ENCODE measurements at places on chromosomes 1 and 21.

DNA sequence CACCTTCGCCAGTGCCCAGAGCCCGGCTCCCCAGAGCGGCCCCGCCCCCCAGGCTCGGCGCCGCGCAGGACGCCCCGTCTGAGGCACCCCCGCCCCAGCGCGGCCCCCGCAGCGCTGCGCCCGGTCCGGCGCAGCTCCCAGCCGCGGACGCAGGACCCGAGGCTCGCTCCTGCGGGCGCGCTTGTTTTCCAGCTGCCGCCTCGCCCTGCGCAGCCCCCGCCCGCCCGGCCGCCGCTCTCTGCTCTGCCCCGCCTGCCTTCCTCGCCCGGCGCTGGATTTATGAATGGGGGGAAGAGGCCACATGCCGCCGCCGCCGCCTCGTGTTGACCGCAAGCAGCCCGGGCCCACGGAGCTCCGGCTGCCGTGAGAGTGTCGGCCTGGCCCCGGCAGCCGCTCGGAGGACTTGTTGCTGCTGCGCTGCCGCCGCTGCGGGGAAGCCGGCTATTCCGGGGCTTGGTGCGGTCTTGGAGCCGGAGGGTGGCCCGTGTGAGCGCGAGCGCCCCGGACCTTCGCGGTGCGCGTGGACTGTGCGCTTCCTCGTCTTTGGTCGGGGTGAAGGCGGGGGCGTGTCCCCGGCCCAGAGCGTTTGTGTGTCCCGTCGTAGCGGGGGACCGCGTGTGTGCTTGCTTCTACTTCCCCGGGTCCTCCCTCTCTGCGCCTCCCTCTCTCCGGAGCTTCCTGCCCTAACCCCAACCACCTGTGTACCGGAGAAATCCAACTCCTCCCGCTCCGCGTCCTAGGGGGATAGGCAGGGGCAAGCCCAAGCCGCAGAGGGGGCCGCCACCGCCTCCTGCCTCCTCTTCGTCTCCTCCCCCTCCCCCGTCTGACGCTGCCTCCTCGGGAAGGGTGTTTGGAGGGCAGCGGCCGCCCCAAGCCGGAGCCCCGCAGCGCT is 736 bp downstream of the KCNC4 start:
- DNase-seq, result peak; percentile 38

DNA sequence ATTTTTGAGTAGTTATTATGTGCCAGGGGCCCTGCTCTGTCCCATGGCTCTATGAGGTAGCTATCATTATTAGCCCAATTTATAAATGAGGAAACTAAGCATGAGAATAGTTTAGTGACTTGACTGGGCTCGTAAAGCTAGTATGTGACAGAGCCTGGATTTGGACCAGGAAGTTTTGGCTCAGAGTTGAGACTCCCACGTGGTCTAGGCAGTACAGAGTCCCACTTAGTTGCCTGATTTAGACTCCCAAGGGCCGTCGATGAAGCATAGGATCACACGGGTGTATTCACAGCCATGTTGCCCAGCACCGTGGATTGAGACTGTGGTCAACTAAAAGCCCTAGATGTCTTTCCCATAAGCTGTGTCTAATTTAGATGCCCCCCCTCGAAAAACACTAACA is 81.7 kb downstream of the DDX20 start:
- DNase-seq, result no peak

- DNase-seq, result no peak
Measured at GRCh38 chr1:54028306-54029251, 10.6 kb upstream of the LDLRAD1 start.

DNA sequence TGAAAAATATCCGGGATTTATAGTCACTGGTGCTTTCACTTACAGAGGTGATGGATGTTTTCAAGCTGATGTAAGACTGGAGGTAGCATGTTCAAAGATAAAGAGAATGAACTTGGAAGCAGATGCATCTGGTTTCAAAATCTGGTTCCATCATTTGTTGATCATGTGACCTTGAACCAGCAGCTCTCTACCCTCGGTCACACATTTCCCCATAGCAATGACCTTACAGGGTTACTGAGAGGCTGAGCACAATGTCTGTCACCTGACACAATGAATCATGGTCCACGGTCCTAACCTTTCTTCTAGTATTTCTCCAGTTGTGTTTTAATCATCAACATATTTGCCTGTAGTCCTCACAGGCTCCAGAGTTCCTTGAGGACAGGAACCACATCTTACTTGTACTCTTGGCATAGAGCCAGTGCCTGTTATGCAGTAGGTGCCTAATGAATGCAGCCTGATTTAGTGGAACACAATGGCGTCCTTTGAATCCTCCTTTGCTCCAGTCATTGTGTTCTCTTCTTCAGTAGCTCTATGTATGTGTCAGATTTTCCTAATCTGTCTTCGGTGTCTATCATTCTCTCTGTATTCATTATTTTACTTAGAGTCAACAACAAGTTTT is 667.3 kb downstream of the PTPRU start:
- no peak for DNase-seq

DNA sequence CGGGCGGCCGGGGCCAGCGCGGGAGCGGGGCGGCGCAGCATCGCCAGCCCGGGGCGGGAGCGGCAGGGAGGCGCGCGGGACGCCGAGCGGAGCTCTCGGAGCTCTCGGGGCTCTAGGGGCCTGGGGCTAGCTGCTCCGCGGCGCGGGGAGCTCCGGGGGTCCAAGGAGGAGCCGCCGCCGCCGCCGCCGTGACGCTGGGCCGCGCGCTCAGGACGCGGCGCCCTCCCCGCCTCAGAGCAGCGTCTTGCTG is 147 bp downstream of the CLSTN1 start:
- DNase-seq, result no peak
